ENCODE measurements at places on chromosomes 1 and 21.
A peak's percentile ranks its signal among the peaks of the same experiment; 100 is the strongest.

- DNase-seq = no peak
Measured at GRCh38 chr21:37513383-37513782, 146.8 kb downstream of the DYRK1A start.

- no peak for DNase-seq
Measured at GRCh38 chr1:64766429-64766828, 21.6 kb downstream of the RAVER2 start.

DNA sequence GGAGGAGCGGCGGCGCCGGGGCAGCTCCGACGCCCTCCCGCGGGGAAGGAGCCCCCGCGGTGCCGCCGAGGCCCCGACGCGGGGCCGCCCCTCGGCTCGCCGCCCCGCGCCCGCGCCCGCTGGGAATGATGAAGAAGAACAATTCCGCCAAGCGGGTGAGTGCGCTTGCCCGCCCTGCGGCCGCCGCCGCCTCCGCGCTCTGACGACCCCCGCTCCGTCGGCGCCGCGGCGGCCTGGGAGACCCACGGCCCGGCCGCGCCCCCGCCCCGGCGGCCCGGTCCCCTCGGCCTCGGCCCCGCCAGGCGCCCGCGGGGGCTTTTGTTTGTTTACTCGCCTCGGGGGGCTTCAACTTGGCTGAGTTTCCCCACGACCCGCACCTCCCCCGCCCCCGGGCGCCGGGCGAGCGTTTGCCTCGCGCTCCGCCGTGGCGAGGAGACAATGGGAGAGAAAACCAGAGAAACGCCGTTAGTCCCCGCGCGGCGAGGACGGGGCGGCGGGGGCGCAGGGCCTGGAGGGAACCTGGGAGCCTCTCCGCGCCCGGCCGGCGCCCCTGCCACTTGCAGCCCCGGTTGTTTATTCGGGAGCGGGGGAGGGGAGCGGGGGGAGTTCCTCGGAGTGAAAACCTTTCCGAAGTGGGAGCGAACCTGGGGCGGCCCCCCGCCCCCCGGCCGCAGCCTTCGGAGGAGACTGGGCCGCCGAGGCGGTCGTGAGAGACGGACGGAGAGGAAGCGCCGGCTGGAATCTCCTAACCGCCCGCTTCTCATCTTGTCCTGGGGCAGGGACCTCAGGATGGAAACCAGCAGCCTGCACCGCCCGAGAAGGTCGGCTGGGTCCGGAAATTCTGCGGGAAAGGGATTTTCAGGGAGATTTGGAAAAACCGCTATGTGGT is 661 bp downstream of the PLEKHO1 start:
- DNase-seq = no peak

DNA sequence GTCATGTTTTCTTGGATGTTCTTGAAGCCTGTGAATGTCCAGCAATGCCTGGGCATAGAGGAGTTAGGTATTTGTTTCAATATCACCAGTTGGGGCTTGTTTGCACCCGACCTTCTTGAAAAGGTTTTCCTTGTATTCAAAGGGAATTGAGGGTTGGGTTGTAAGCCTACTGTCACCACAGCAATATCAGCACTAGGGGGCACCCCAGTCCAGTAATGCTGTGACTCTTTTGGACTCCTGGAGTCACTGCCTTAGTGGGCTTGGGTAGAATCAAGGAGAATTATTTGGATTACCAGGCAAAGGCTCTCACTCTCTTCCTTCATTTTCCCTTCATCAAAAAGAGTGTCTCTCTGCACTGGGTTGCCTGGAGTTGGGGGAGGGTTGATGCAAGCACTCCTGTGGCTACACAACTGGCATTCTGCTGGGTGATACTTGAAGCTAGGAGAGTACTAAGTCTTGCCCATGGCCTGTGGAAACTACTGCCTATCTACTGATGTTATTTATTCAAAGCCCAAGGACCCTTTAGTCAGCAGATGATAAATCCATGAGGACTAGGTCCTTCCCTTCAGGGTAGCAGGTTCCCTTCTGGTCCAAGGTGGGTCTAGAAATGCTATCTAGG is 34.5 kb downstream of the OR10R2 start:
- no peak for DNase-seq

DNA sequence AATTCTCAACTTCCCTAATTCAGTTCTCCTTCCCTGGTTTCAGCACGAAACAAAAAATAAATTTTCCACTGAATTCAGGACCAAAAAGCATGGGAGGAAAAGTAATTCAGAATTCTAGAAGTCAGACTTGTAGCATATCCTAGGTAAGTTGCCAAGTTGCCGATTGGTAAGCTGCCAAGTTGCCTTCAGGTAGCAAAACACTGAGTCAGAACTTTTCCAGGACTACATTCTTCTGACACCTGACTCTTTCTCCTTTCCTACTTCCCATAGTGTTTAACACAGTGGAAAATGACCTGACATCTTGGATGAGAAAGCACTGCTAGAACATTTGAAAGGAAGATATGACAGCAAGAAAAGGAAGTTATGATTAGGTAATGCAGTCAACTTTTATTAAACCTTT is 322.8 kb downstream of the SPATA17 start:
- no peak for DNase-seq

GRCh38 chr1:151980287-151981177 is 13.1 kb downstream of the S100A10 start:
- DNase-seq = no peak

DNA sequence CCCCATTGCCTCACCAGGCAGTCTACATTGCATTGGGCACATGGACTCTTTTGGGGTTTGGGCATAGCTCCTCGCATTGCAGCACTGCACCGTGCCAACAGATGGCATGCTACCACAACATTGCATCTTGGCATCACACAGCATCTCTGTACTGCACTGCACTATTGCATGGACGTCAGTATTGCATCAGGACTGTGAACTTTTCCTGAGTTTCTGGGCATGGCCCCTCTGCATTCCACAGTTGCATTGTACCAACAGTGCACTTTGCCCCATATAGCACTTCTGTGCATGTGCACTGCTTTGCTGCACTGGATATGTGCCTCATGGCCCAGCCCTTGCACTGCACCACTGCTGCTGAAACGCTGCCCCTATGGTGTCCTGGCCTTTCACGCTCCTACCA is 9.6 kb downstream of the PTPRU start:
- DNase-seq = no peak

- DNase-seq = no peak
Measured at GRCh38 chr1:180184041-180184440, 29.4 kb downstream of the QSOX1 start.

DNA sequence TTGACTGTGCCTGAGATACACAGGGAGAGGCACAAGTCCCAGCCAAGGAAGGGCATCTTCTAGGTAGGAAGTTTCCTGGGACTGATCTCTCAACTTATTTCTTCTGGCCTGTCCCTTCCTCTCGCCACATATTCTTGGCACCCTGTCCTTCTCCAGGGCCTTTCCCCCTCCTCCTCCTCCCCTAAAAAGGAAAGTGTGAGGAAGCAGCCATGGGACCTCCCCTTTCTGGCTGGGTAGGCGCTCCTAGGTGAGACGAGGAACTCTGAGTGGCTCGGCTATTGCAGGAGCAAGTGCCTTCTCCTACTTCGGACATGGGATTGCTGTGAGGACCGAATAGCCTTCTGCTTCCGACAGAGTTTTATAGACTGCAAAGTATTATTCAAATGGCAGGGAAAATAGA is 15.5 kb upstream of the MTARC2 start:
- DNase-seq = no peak

DNA sequence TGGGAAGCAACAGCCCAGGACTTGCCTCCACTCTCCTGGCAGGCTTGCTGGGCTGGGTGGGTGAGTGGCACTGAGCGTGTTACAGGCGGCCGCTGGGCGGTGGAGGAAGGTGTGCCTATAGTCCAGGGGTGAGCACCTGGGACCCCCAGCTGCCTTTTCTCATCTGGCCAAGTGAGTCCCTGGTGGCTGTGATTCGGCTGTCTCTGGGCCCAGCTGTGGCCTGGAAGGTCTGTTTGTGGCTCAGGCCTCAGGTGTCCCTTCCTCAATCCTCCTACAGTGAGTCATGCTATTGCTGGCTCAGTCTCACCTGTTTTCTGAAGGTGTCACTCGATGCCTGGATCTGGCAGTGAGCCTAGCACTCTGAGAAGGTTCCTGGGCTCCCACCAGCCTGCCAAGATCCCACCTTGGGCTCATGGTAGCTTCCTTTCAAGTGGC is 564.2 kb downstream of the PTPRU start:
- DNase-seq = no peak

GRCh38 chr1:29772584-29773100 is 536.3 kb downstream of the PTPRU start:
- DNase-seq = no peak

DNA sequence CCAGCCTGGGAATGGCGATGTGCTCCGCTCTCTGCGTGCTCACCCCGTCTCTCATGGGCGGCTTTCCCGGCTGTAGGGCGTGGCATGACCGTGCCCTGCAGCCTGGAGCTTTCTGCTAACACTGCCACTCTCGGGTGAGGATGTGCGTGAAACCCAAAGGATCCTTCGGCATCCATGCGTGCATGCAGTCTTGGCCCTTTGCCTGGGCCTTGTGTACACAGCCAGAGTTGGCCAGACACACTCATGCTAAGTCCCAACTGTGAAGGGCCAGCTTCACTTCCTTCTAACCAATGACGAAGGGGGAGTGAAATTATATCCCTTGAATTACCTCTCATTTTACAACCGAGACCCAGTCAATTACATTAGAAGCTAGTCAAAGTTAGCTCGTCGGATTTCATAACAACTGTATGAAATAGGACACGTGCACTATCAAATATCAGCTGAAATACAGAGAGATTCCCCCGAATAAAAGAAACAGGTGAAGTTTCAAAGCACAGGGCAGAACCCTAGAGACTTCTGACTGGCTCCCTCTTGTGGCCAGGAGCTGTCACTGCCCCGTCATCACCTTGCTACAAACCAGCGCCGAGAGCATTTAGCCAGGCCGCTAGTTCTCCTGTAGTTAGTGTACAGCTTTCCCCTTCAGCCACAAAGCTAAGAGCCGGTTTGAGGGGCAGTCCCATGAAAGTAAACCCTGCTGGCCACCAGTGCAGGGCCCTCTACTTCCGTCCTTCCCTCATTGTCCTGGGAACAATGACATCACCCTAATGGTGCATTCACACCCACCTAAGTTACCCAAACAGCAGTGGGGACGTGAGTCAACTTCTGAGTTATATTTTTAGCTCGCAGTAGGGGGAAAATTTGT is 63.4 kb upstream of the COA6 start:
- peak; percentile 50 for DNase-seq

DNA sequence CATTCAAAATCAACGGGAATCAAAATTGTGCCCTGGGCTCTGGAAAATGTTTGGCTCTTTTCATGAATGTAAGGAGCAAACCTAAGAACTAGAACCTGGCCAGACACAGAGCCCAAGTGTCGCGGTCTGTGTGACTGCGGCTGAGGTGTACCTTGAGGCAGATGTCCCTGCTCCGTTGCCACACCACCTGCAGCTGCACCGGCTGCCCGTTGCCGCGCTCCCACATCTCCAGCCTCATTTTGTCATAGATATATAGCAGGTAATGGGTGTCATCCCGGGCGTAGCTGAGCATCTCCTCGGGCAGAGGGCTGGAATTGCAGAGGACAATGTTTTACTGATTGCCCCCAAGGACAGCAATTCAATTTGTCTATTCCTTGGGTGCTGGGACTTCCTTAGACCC is 18.7 kb downstream of the EXOSC10 start:
- no peak for DNase-seq

GRCh38 chr1:53949023-53949990 is 3.2 kb downstream of the LRRC42 start:
- DNase-seq = no peak

DNA sequence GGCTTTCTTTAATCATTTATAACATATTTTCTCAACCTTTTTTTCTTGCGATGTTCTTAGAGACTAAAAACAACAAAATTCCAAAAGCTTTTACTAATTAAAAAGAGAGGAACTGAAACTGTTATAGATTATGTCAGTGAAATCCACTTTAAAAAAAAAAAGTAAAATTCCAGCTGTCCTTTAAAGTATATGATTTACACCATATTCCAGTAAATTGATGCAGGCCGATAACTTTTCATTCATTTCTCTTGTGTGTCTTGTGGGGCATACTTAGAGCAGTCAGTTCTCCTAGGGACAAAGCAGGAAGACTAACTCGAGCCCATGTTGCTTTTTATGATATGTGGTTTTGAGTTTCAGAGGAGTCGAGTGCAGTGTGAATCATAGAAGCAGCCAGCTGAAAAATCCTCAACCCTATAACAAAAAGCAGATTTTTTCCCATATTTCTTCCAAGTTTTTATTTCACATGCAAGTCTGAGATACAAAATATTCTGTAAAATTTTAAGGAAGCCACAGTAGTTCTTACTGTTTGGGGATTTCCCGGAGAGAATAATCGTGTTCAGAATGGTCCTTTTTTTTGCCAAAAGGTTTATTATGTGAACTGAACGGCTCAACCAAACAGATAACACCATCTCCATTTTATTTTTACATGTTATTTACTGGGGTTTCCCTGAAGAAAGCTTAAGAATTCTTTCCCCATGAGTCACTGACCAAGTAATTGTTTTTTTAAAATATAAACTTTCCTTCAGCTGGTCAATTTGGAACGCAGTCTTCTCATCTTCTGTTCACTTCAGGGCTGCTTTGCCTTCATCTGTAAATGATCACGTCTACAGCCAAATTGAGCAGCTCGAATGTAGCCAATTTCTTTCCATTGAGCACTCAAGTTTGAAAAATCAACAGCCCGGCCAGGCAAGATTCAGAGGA is 77.0 kb upstream of the C1orf105 start:
- no peak for DNase-seq

DNA sequence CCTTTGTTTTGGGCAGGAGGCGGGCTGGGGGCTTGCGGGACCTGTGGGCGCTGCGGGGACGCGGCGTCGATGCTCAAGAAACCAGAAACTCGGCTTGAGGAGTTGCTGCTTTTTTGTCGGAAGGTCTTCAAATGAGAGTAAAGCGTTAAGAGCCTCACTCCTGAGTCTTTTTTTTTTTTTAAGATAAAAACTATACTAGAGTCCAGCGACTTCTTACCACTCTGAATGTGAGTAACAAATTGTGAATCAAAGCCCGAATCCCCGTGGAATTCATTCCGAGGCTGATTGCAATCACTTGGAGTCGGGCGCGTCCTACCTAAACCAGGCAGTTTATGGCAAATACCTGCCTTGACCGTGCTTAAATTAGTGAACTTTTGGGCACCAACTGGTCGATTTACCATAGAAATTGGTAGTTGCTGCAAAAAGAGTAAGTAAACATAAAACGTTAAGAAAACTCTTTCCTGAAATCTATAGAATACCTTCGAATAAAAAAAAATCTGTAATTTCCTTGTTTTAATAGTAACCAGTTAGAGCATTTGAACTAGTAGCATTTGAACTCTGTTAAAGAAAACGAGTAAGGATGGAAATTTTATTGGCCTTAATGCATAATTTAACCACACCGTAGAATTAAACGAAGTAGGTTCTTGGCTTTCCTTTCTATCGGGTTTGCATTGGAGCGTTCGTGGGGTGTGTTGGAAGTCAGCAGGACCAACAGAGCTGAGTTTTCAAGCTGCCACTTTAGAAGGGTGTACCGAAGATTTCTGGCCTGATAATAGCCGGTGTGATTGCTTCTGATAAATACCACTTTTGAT is 769 bp downstream of the GPSM2 start:
- no peak for DNase-seq

Data from stimulated activated CD4-positive, alpha-beta T cell treated with anti-CD3 and anti-CD28 coated beads, Interleukin-1b, Interleukin-23, amount 100 ng/mL, for 1 hour (primary cell).